ENCODE measurements at places on chromosomes 1 and 21.

DNA sequence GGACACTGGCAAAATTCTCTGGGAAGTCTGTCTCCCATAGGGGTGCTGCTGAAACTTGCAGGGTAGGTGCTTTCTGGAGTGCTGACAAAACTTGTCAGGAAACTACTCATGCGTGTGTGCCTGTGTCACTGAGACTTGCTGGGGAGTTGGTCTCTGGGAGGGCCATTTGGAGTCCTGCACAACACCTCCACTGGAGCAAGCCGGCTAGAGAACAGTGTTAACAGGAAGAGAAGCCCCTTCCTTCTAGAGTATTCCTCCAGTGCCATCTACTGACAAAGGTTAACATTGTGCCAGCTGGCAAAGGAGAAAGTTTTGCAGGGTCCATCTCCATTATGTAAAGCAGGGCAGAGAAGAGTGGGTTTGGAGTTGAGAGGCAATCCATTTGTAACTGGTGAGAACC lies 30.0 kb downstream of the ZMYM4 start:
- DNase-seq: no peak

GRCh38 chr1:211261229-211261628 lies 2.1 kb downstream of the RCOR3 start:
- DNase-seq: no peak

- DNase-seq: no peak
Measured at GRCh38 chr1:7366286-7366954, 404.7 kb upstream of the VAMP3 start.

DNA sequence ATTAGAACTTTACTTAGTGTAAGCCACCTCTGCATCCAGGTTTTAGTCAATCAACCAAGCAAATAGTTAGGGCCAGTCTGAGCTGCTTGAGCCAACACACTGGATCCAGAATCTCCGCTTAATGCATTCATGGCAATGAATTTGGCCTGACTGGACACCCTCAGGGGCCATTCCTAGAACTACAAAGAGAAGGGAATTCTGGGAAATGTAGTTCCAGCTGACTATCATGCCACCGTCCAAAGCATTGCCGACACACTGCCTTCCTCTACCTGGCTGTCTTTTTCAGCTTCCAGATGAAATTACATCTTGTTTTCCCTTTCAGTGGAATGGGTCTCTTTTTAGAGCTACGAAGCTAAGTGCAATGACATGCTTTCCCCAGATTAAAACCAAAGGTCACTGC lies 163.0 kb upstream of the IGSF21 start:
- no peak for DNase-seq

GRCh38 chr21:32514275-32515055 lies 70.9 kb downstream of the TCP10L start:
- no peak for DNase-seq

Measured in epithelial cell of prostate (primary cell).